ENCODE measurements at places on chromosomes 6 and 20. TPM values are rescaled to one million over a fixed set of nuclear protein-coding genes. Genes with fewer than 3 reads are reported as not detected.
A peak's percentile ranks its signal among the peaks of the same experiment; 100 is the strongest.

Gene LGSN
- 0.15 TPM for total RNA-seq

- H3K4me1 ChIP-seq: peaks cover 22% of the 10 kb centered on the region
- DNase-seq: no peak
- H3K36me3 ChIP-seq: no peaks in the 10 kb centered on the region
- H3K27ac ChIP-seq: no peak overlapping the region
- no peak overlapping the region for H3K4me3 ChIP-seq
- H3K27me3 ChIP-seq: peaks cover 21% of the 10 kb centered on the region
Measured at GRCh38 chr6:156698239-156699016, 78.8 kb upstream of the ARID1B start.

DNA sequence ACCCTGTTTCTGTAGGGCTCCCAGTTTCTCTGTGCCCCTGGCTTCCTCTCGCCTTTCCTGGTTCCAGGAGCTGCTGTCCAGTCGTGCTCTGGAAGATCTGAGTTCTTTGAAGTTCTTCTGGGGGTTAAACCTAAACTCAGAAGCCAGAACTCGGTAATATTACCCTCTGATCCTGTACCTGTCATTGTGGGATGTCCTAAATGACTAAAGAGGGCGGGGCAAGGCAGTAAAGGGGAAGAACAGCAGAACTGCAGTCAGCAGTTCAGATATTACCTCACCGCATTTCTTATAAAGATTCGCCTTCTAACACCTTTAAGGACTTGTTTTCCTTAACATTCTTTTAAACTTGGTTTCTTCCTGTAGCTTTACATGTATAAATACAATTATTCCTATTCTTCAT, 63.9 kb downstream of the FAM120B start:
- peaks cover 17% of the 10 kb centered on the region for H3K4me1 ChIP-seq
- peaks cover 14% of the 10 kb centered on the region for H3K36me3 ChIP-seq
- H3K27ac ChIP-seq: peak overlapping the region; percentile 8
- DNase-seq: no peak
- no peaks in the 10 kb centered on the region for H3K27me3 ChIP-seq

GRCh38 chr6:148779142-148779562, 32.3 kb downstream of the UST start:
- H3K27me3 ChIP-seq: peaks cover 4% of the 10 kb centered on the region
- H3K4me3 ChIP-seq: no peak overlapping the region
- no peak for DNase-seq
- H3K36me3 ChIP-seq: no peaks in the 10 kb centered on the region
- no peak overlapping the region for H3K27ac ChIP-seq

DNA sequence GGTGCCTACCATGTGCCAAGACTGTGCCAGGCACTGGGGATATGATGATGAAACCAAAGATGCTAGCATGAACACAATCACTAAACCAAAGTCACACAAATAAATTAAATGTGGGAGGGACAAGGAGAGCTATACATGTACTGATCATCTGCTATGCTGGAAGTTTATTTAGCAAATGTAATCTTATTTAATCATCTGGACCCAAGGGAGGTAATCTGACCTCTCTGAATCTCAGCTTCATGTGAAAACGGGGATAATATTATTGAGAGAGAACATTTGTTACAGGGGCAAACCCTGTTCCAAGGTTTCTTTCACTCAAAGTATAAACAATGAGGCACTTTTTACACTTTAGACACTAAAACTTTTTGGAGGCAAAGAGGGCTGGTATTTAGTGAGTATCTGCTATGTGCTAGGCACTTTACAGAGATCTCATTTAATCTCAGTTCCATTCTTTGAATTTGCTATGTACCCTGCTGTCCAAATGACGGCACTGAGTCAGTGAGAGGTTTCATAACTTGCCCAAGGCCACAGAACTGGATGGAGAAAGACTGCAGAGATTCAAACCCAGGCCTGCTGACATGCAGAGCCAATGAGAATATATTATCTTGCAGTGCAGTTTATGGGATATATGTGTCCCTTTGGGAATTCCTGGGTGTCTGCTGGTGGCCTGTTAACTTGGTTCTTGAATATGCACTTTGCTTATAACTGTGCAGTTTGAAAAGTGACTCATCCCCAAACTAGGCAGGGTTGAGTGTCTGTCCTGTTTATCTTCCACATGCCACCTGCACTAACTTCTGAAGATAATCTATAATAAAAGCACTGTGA, 3.3 kb upstream of the ASXL1 start:
- peaks cover 57% of the 10 kb centered on the region for H3K4me1 ChIP-seq
- H3K36me3 ChIP-seq: peaks cover 21% of the 10 kb centered on the region
- no peak overlapping the region for H3K4me3 ChIP-seq
- H3K27ac ChIP-seq: peak overlapping the region; percentile 88
- DNase-seq: peak; percentile 38

All from activated CD4-positive, alpha-beta memory T cell treated with anti-CD3 and anti-CD28 coated beads, Interleukin-2, amount 10 ng/mL, durations not matched to agents 7 days and 5 days (primary cell).